ENCODE measurements at places on chromosomes 5 and 9.

GRCh38 chr9:120659209-120659608 is 55.1 kb downstream of the MEGF9 start:
- peaks cover 11% of the 10 kb centered on the region for H3K4me1 ChIP-seq
- H3K27me3 ChIP-seq: no peaks in the 10 kb centered on the region
- no peak for DNase-seq
- no peaks in the 10 kb centered on the region for H3K36me3 ChIP-seq
- H3K27ac ChIP-seq: peak overlapping the region; percentile 29
- no peak overlapping the region for H3K4me3 ChIP-seq

DNA sequence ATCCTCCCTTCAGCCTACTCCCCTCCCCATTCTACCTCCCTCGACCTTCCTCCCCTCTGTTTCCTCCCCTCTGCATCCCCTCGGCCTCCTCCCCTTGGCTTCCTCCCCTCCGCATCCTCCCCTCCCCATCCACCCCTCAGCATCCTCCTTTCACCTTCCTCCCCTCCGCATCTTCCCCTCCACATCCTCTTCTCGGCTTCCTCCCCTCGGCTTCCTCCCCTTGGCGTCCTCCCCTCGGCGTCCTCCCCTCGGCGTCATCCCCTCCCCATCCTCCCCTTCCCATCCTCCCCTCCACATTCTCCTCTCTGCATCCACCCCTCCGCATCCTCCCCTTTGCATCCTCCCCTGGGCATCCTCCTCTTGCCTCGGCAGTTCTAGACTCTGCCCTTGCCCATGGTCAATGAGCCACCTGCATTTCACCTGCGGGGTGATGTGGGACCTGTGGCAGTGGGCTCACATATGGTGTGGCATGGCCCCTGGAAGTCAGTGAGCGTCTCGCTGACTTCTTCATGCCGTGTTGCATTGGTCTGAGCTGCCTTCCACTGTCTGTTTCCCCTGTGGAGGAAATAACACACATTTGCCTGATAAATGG is 113.0 kb downstream of the WNK2 start:
- no peak for DNase-seq
- H3K27ac ChIP-seq: no peak overlapping the region
- H3K27me3 ChIP-seq: peaks cover 16% of the 10 kb centered on the region
- H3K4me1 ChIP-seq: peaks cover 14% of the 10 kb centered on the region
- H3K4me3 ChIP-seq: no peak overlapping the region
- H3K36me3 ChIP-seq: peaks cover 7% of the 10 kb centered on the region

- H3K27me3 ChIP-seq: no peaks in the 10 kb centered on the region
- DNase-seq: no peak
- peaks cover 32% of the 10 kb centered on the region for H3K4me1 ChIP-seq
These were observed 22.6 kb upstream of the PHF19 start for GRCh38 chr9:120899490-120900068.

DNA sequence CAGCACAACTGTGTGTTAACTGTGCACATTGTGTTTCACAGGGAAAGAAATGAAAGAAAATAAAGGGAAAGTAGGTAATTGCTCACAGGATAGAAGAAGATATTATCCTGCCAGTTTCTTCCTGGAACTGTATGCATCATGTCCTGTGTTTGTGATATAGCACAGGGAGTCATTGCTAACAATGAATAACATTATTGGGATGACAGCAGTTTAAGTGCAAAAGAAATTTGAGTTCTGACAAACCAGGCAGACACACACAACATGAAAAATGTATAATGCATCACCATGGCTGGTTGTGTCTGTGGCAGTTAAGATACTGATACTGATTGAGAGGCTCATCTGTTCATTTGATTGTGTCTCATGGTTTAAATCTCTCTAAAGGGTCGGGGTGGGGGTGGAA is 145.4 kb downstream of the SPATA31D1 start:
- no peak for DNase-seq
- H3K27me3 ChIP-seq: no peaks in the 10 kb centered on the region
- H3K4me3 ChIP-seq: no peak overlapping the region
- H3K4me1 ChIP-seq: no peaks in the 10 kb centered on the region
- no peaks in the 10 kb centered on the region for H3K36me3 ChIP-seq

DNA sequence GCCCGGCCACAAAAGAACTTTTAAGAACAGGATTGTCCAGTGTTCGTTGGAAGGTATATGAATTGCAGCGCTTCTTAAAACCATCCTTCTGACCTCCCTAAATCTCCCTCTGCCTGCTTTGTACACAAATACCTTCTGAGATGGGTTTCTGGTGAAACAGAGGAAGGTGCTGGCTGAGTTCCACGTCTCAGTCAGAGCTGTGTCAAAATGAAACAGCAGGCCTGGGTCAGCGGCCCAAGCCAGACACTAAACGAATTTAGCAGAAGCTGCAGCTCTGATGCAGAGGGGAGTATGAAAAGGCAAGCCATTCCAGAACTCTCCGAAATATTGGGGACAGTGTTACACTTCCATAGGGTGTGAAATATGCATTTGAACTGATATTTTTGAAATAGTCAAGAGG is 37.8 kb upstream of the CRB2 start:
- no peak overlapping the region for H3K4me3 ChIP-seq
- H3K27me3 ChIP-seq: no peaks in the 10 kb centered on the region
- peaks cover 21% of the 10 kb centered on the region for H3K4me1 ChIP-seq
- H3K36me3 ChIP-seq: no peaks in the 10 kb centered on the region

DNA sequence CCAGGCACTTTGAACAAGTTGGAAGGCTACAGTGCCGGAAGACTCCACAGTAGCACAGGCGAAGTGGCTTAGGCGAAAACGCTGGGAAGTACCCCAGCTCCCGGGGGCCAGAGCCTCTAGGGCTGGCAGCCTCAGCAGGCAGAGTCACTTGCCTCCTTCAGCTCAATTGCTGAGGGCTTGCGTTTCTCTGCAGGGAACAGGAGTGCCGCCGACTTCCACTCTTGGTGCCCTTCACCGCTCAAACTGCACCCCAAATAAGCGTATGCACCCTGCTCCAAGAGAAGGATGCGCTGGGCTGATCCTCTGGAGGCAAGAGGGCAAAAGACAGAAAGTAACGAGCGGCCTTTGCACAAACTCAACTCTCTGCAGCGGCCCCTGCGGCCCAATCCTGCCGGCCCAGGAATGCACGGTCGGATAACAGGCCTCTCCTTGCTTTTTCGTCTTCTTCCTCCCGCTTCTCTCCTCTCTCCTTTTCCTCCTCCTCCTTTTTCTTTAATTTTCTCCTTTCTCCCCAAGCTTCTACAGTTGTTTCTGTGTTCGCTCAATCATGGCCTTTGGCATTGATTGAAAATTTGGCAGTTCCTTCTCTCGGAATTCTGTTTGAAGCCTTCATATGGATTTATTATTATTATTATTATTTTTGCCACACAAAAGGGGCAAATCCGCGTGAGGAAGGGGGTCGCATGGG is 1.1 kb upstream of the S1PR3 start:
- peak overlapping the region; percentile 3 for H3K4me3 ChIP-seq
- peak overlapping the region; percentile 59 for H3K27ac ChIP-seq
- H3K36me3 ChIP-seq: peaks cover 2% of the 10 kb centered on the region
- H3K27me3 ChIP-seq: peaks cover 85% of the 10 kb centered on the region
- no peak for DNase-seq

DNA sequence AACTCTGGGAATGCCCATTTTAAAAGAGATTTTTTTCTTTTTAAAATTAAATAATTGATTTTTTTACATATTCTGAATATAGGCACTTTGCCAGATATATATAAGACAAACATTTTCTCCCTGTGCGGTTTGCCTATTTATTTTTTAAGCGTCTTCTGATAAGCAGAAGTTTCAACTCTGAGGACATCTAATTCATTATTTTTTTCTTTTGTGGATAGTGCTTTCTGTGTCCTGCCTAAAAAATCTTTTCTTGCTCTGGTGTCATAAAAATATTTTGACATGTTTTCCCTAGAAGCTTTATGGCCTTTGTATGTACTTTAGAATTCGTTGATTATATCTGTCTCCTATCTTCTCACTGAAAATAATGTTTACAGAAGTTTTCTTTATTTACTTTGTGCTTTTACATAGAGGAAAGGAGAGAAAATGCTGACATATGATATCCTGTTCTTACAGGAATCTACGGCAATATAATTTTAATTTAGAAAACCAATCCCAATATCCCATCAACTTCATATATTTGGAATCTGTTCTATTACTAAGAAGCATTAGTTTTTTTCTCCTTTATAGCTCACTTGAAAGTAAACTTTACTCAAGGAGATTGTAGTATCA is 111.9 kb upstream of the EFNA5 start:
- no peaks in the 10 kb centered on the region for H3K36me3 ChIP-seq
- no peak overlapping the region for H3K27ac ChIP-seq
- H3K27me3 ChIP-seq: peaks cover 5% of the 10 kb centered on the region
- H3K4me1 ChIP-seq: no peaks in the 10 kb centered on the region

- no peaks in the 10 kb centered on the region for H3K4me1 ChIP-seq
- no peaks in the 10 kb centered on the region for H3K27me3 ChIP-seq
- H3K27ac ChIP-seq: no peak overlapping the region
- H3K4me3 ChIP-seq: no peak overlapping the region
These were observed 25.0 kb upstream of the OCLN start for GRCh38 chr5:69467442-69468225.

DNA sequence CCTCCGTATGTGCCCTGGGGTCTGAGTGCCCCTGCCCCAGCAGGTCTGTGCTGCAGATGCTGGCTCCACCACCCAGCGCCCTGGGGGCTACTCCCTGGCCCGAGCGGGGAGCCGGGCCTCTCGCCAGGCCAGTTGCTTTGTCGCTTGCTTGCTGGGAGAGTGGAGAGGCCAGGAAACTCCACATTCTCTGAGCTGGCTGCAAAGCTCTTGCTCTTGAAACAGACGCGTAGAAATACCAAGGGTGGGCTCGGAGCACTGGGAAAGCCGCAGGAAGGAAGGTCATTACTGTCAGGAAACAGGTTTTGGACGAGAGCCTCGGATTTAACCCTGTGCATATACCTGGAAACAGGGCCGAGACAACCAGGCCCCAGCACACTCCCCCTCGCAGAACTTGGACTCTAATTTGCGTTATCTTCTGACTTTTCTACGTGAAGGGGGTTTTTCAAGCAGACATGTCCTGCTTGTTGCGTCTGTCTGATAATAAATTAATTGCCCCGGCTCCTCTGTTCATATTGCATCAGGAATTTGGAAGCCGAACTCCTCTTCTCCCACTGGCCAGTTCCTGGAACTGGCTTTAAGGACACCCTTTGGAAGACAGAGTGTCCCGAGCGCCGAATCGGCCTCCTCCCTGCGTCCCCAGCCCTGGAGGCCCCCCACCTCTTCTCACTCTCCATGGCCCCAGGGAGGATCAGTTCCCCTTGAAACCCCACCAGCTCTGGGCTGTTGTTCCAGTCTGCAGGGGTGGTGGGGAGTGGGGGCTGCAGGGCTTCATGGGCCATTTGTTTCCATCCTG is 11.2 kb downstream of the ADAMTSL2 start:
- H3K36me3 ChIP-seq: no peaks in the 10 kb centered on the region
- H3K27ac ChIP-seq: no peak overlapping the region

GRCh38 chr9:133990366-133991213 is 1.5 kb downstream of the VAV2 start:
- H3K4me3 ChIP-seq: peak overlapping the region; percentile 78
- no peaks in the 10 kb centered on the region for H3K36me3 ChIP-seq
- DNase-seq: no peak
- peaks cover 9% of the 10 kb centered on the region for H3K4me1 ChIP-seq

DNA sequence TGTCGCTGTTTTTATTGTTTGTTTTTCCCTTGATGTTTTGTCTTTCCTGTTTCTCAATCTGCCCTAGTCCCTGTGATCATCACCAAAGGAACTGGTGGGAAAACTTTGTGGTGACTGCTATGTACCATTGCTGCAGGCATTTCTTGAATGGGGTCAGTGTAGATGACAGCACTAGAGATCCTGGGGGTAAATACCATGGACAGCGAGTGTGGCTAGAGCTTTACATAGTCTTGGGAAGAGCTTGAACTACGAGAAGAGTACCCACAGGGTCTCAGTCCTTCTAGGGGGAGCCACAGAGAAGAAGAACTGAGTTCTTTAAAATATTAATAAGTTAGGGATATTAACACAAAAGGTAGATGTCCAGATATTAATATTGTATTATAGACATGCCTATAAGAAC is 138.8 kb downstream of the PAM start:
- no peaks in the 10 kb centered on the region for H3K27me3 ChIP-seq
- no peak overlapping the region for H3K4me3 ChIP-seq
- no peak overlapping the region for H3K27ac ChIP-seq
- no peaks in the 10 kb centered on the region for H3K4me1 ChIP-seq
- H3K36me3 ChIP-seq: peaks cover 8% of the 10 kb centered on the region

GRCh38 chr5:151384106-151384505 is 36.7 kb upstream of the SLC36A2 start:
- peaks cover 4% of the 10 kb centered on the region for H3K36me3 ChIP-seq
- no peak for DNase-seq
- H3K27me3 ChIP-seq: peaks cover 52% of the 10 kb centered on the region
- H3K4me1 ChIP-seq: no peaks in the 10 kb centered on the region
- H3K4me3 ChIP-seq: no peak overlapping the region

- H3K4me1 ChIP-seq: peaks cover 53% of the 10 kb centered on the region
- DNase-seq: no peak
- peak overlapping the region; percentile 94 for H3K27ac ChIP-seq
- H3K27me3 ChIP-seq: no peaks in the 10 kb centered on the region
- H3K36me3 ChIP-seq: peaks cover 3% of the 10 kb centered on the region
These were observed 4.6 kb downstream of the SMARCA2 start for GRCh38 chr9:2019723-2020122.

DNA sequence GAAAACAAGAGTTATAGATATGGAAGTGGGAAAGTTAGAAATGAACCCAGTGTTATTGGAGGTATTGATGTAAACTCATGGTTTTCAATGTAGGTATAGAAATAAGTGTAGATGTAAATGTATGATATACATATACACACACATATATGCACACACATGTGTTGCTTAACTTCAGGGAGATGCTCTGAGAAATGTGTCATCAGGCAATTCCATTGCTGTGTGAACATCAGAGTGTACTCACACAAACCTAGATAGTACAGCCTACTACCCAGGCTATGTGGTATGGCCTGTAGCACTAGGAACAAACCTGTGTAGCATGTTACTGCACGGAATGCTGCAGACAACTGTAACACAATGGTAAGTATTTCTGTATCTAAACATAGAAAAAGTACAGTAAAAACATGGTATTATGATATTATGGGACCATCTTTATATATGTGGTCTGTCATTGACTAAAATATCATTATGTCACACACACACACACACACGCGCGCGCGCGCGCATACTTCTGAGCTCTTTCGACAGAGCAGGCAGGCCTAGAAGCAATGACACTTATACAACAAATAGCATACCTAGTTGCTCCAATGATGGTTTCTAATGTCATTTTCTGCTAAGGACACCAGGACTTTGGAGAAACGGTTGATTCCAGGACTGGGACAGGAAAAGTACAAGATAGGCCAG is 86.6 kb downstream of the MACROH2A1 start:
- H3K27me3 ChIP-seq: peaks cover 10% of the 10 kb centered on the region
- H3K27ac ChIP-seq: no peak overlapping the region
- no peak overlapping the region for H3K4me3 ChIP-seq
- no peak for DNase-seq

Data from T-helper 17 cell (primary cell).